ENCODE measurements at places on chromosomes 7 and 10. TPM values are rescaled to one million over a fixed set of nuclear protein-coding genes. Genes with fewer than 3 reads are reported as not detected.

DNA sequence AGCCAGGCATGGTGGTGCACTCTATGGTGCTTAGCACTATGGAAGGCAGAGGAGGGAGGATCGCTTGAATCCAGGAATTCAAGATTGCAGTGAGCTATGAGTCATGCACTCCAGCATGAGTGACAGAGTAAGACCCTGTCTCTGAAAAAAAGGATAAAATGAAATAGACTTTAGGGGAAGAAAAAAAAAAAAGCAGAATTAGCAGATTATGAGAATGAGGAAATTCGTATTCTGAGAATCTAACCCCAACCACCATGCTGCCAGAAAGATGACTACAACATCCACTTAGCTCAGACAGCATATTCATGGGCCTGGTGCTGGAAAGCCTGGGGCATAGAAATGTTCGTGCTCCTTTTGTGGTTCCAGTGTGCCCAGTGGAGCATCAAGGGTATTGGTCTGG, 63.3 kb downstream of the TMEM26 start:
- H3K4me3 ChIP-seq = no peak overlapping the region
- H3K27me3 ChIP-seq = peaks cover 9% of the 10 kb centered on the region
- no peak for DNase-seq
- H3K4me1 ChIP-seq = peaks cover 1% of the 10 kb centered on the region

DNA sequence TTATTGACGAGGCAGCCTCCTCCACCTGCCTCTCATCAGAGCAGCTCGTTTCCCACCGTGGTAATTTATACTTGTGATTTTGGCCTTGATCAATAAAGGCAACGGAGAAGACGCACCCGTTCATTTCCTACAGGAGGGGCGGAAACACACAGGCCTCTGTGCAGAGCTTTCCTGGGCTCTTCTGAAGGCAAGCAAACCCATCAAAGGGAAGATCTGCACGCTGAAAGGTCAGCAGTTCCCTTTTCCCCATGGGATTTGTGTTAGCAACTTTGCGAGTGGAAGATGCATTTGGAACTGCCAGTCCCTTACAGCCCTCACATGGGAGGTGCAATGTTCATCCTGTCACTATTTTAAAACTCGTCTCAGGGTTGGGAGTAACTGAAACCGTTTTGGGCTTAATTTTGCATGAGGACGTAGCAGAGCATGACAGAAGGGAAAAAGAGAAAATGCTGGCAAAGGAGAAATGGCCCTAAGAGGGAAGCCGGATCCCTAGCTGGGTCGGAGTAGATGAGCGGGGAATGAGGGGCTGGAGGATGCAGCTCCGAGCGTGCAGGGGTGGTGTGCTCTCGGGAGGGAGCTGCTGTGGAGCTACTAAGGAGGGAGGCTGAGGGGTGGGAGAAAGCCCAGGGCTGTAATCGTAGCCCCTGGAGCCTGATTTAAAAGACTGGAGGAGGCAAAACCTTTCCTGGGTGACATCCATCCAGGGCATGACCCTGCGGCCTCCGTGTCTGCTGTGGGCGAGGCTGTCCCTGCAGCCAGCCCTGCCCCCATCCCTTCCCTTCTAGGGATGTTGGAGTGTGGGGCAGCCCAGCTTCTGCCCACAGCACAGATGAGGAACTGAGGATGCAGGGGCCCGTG, 111.1 kb upstream of the FAM20C start:
- H3K4me1 ChIP-seq = no peaks in the 10 kb centered on the region
- H3K27ac ChIP-seq = no peak overlapping the region
- H3K36me3 ChIP-seq = no peaks in the 10 kb centered on the region
- no peak overlapping the region for H3K4me3 ChIP-seq
- DNase-seq = no peak

GRCh38 chr10:107915215-107915610, 750.7 kb upstream of the SORCS1 start:
- no peak overlapping the region for H3K27ac ChIP-seq
- H3K27me3 ChIP-seq = peaks cover 8% of the 10 kb centered on the region
- H3K4me3 ChIP-seq = no peak overlapping the region
- no peak for DNase-seq
- H3K4me1 ChIP-seq = no peaks in the 10 kb centered on the region

Gene USP6NL
- total RNA-seq = 0.50 TPM

GRCh38 chr10:44512431-44513022, 127.6 kb upstream of the CXCL12 start:
- H3K27ac ChIP-seq = no peak overlapping the region
- H3K27me3 ChIP-seq = no peaks in the 10 kb centered on the region
- H3K36me3 ChIP-seq = no peaks in the 10 kb centered on the region
- H3K4me3 ChIP-seq = no peak overlapping the region

Gene GPC2
- 7.8 TPM for total RNA-seq
